ENCODE measurements at places on chromosomes 1 and 21.

DNA sequence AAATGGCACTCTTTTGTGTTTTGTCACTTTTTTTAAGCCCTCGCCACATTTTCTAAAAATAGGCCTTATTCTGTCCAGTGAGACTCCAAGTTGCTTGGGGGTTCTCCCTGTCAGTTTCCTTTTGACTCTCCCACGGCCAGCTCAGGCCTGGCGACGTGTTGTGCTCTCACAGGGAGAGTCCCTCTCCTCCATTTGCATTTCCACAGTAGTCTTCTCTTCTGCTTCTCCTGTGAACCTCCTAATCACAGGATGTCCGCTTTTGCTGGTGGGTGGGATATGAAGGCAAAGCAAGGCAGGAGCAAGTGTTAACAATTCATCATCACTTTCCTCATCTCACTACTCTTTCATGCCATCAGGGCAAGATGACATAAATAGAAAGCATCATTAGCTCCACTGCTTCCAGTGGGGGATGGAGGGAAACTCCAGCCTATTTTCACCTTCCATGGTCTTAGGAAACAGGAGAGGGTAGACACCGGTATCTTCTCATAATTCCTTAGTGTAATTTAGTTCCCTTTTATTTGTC, 99.8 kb downstream of the INTS7 start:
- DNase-seq: no peak

- no peak for DNase-seq
Observed at GRCh38 chr1:24386241-24386640, 27.3 kb downstream of the STPG1 start.

DNA sequence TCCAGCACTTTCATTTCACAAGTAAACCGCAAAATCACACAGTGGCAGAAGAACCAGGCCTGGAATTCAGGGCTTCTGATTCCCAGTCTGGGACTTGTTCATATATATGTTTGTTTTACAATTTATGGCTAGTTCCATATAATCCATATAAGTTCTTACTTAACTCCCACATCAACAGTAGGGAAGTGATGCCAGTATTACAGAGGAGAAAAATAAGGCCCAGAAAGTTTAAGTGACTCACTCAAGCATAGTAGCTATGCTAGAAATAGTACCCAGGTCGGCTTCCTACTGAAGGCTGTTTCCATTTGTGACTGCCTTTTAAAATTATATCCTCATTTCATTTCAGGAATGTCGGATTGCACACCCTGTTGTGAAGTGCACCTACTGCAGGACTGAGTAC, 1.4 kb downstream of the FAM76A start:
- no peak for DNase-seq

DNA sequence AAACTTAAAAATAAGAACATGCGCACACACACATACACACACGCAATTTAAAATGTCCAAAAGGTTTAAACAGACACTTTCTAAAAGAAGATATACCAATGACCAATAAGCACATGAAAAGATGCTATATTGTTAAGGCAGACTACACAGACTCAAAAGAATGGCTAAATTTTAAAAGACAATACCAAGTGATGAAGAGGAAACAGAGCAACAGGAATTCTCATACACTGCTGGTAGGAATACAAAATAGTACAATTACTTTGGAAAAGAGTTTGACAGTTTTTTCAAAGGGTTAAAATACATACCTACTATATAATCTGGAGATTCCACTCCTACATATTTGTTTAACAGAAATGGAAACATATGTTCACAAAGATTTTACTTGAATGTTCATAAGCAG, 239.6 kb upstream of the SAMSN1 start:
- DNase-seq: no peak

DNA sequence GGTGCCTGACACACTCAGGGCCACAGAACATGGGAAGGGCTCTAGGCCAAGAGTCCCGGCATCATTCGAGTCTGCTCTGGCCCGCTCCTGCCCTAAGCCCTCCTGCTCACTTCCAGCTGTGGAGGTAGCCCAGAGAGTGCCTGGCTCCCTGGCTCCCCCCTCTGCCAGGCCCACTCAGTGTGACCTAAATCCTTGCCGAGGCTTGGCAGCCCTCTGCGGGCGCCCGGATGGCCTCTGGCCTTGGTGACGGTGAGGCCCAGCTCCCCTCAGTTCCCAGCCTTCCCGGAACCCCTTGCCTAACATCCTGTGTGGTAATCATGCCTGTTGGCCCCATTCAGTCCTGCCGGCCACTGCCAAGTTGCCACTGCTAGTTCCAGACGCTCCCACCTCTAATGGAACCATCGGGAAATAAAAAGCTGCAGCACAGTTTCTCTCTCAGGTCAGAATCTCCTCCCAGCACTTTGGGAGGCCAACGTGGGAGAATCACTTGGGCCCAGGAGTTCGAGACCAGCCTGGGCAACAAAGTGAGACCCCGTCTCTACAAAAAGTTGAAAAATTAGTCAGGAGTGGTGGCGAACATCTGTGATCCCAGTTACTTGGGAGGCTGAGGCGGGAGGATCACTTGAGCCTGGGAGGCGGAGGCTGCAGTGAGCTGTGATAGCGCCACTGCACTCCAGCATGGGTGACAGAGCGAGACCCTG, 1.2 kb upstream of the H6PD start:
- no peak for DNase-seq

- no peak for DNase-seq
Observed at GRCh38 chr1:100799954-100800612, 80.5 kb downstream of the VCAM1 start.

GRCh38 chr1:163315773-163316374, 5.9 kb upstream of the NUF2 start:
- peak; percentile 26 for DNase-seq
